ENCODE measurements at places on chromosomes 4 and X.

- DNase-seq = no peak
Observed at GRCh38 chrX:47649271-47649670, 1.1 kb downstream of the ELK1 start.

GRCh38 chr4:33270403-33270802, 2550.2 kb downstream of the PCDH7 start:
- DNase-seq = no peak

GRCh38 chr4:173211838-173212237, 43.2 kb downstream of the GALNT7 start:
- no peak for DNase-seq

- no peak for DNase-seq
Observed at GRCh38 chrX:3407781-3408180, 61.3 kb upstream of the MXRA5 start.

DNA sequence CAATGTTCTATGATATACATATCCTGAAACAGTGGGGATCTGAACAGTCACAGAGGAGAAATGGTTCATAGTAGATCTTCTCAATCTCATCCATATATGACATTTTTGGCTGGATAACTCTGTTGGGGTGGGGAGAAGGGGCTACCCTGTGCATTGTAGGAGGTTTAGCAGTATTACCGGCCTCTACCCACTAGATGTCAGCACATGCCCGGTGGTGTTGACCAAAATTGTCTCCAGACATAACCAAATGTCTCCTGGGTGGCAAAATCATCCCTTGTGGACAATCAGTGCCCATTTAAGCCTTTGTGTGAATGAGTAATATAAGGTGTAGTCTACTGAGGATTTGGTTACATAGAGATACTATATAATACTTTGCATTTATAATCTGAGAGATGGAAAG, 89.9 kb downstream of the PLS3 start:
- no peak for DNase-seq

DNA sequence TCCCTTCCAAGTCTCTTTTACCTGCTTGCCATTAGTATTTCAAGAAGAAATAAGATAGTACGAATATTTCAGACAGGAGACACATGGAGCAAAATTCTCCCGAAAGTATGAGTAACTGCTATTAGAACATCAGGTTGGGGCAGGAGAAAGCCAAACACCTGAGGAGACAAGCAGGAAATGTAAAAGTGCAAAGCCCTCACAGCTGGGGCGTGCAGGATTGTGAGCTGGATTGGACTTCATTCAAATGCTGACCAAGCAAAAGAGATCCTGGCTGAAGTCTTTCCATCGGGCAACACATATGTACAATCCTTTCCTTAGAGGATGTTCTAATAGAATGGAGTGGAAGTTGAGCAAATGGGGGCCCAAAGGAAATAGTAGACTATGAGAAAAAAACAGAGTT, 76.8 kb downstream of the DTHD1 start:
- DNase-seq = no peak

GRCh38 chr4:113440371-113440770, 321.2 kb downstream of the CAMK2D start:
- no peak for DNase-seq

DNA sequence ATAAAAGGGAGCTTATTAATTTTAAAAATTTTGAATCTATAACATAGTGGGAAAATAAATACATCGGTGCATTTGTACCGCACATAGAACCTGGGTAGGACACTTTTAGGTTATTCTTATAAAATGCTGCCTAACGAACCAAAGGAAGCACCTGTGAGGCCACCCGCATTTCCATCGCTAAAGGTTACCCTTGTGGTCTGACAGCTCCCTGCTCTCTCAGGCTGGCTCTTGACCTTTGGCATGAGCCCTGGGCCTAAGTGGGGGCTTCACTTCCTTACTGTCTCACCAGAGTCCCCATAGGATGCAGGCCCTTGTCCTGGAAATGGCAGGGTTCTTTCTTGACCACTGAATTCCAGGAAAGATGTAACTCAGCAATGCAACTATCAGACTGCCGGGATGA, 46.0 kb downstream of the HADH start:
- DNase-seq = no peak

- DNase-seq = no peak
Observed at GRCh38 chr4:1512738-1513660, 106.8 kb upstream of the NKX1-1 start.

DNA sequence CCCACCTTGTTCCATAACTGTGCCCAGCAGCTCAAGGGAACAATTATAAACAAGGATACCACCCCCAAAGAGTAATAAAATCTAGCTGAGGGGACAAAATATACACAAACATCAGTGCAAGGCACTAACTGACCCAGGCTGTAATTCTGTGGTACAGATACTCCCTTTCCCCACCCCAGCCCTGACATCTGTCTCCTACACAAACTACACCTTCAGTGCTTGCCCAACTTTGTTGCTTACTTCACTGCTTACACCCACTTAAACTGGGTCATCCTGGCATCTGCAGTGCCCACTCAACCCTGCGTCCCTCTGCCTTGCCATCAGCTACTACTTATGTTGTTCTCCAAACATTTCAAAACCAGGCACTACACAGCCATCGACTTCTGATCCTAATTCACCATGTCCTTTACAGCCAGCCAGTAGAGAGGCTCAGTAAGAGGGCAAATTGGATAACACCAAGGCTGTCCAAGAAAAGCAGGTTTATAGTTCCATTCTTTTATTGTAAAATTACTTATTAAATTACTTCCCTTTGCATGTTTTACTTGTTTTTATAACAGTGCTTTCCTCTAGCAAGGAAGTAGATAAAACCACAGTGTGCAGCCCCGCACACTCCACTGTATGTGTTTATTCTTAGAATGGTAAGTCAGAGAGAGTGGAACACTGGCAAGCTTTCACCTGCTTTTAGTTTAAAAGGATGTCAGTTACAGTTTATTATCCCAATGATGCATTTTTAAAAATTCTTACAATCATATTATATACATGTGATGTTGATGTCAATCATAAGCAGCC, 149.6 kb downstream of the INPP4B start:
- DNase-seq = no peak

GRCh38 chr4:125994024-125994423, 679.3 kb downstream of the FAT4 start:
- no peak for DNase-seq

- no peak for DNase-seq
Observed at GRCh38 chr4:38461342-38461741, 202.7 kb upstream of the KLF3 start.

GRCh38 chr4:33722800-33723516, 2521.4 kb downstream of the ARAP2 start:
- DNase-seq = no peak

GRCh38 chr4:56930638-56931037, 22.9 kb downstream of the REST start:
- DNase-seq = no peak

DNA sequence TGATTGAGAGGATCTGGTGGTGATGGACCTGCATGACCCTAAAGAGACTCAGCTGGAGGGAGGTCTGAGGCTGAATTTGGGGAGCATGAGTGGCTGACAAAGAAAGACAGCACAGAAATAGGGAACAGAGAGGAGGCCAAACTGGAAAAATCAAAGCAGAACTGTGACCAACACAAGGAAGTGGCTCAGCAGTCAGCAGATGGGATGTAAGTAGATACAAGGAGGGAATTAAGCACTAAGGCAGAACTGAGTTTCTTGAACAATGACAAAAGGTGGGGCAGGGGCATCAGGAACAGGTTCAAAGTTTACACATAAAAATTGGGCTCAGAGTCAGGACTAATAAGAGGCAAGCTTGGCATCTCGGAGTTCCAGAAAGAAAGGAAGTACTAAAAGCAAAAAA, 144.3 kb upstream of the KLF3 start:
- DNase-seq = no peak

- no peak for DNase-seq
Observed at GRCh38 chr4:67483868-67484602, 61.3 kb downstream of the CENPC start.

- DNase-seq = no peak
Observed at GRCh38 chrX:108447303-108447702, 7.7 kb downstream of the COL4A5 start.

- no peak for DNase-seq
Observed at GRCh38 chr4:121277194-121278105, 103.4 kb downstream of the QRFPR start.

- DNase-seq = no peak
Observed at GRCh38 chrX:78543281-78543680, 115.8 kb downstream of the RTL3 start.

DNA sequence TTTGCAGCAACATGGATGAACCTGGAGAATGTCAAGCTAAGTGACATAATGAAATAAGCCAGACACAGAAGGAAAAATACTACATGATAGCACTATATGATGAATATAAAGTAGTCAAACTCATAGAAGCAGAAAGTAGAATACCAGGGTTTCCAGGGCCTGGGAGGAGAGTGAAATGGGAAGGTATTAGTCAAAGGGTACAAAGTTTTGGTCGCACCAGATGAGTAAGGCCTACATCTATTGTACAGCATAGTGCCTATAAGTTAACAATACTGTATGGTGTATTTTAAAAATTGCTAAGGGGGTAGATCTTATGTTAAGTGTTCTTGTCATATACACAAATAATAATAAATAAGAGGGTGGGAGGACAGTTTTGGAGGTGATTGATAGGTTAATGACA, 41.5 kb downstream of the ENOX2 start:
- no peak for DNase-seq

GRCh38 chrX:41963348-41963747, 40.0 kb upstream of the CASK start:
- no peak for DNase-seq

DNA sequence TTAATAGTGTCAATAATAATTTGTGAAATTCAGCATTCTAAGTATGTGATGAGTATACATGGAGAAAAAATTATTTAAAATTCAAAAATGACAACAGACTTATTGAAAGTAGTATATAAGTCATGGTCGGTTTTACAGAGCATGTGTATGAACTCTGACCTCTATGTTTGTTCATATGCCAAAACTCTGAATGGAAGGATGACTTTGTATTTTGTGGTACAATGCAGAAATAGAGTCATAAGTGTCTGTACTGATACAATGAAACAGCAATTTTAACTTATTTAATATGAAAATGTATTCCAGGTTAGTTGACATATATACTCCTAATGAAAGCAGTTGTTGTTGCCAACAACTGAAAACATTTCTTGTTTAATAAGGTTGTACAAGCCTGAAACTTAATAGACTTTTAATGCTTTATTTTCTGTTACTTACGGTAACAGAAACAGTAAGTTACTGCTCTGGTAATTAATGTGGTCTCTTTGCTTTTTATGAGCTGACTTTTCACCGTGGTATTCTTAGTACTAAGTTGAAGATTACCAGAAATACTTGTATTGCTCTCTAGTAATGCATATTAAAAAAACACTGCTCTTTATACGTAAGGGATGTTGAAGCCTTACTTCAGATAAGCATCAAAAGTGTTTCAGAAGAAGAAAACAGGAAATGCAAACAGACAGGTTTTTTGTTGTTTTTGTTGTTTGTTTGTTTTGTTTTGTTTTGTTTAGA, 1.9 kb downstream of the UBE2K start:
- DNase-seq = no peak

DNA sequence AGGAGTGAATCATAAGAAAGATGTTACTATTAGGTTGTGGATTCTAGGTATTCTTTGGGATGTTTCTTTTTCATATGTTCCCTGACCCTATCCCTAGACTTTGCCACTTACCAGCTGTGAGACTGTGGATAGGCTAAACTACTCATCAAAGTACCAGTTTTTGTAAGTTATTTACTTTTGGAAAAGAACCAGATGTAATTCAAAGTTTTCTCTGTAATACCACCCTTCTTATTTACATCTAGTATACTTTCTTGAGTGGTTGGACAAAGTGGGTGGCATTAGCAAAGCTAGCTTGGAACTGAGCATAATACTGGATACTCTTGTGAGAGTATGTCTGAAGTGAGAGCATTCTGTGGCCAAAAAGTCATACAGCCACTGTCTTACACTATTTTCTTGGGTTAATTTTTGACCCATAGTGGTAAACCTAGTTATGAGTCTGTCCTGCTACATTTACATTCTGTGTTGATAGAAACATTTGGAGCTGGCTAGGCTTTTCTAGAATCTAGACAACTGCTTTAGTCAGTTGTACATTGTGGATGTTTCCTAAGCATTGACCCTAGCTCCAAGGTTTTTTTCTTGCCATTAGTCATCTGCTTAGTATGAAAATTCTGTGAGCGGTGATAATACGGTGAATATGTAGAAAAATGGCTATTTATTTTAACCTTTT, 41.7 kb downstream of the KDM6A start:
- no peak for DNase-seq

- no peak for DNase-seq
Observed at GRCh38 chr4:146285037-146285436, 70.7 kb downstream of the REELD1 start.

- DNase-seq = no peak
Observed at GRCh38 chrX:47752685-47753084, 84.0 kb upstream of the ZNF81 start.

DNA sequence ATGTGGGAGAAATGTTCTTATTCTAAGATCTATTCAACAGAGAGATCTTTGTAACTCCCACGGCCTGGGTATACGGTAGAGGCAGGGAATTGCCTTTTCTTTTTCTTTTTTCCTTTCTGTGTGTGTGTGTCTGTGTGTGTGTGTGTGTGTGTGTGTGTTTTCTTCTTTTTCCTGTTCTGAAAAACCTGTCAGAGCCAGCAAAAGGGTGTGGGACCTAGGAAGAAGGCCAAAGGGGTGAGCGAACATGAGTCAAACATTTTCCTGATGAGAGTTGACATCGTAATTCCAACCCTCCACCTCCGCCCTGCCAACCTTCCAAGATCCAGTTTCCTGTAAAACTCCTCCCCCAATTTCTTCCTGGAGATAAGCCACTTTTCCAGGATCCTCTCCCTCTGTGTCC, 2.8 kb upstream of the CHIC2 start:
- no peak for DNase-seq

DNA sequence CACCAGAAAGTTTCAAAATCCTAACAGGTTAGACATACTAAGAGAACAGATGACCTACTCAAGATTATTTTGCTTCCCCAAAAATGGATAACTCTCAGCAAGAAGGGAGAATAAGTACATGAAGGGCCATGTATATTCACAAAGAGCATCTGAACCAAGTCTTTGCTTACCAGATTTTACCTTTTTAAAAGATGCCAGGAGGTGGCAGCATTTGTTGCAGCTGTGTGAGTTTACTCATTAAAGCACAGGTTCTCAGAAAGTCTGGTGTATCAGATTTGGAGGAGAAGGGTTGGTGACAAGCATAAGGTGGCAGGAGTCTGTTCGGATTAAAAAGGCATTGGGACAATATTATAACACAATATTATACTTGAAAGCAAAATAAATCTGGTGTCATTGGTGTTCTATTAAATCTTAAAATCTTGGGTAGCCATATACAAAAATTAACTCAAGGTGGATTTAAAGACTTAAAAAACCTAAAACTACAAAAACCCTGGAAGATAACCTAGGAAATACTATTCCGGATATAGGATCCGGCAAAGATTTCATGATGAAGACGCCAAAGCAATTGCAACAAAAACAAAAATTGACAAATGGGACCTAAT, 51.3 kb upstream of the NFKB1 start:
- DNase-seq = no peak
